ENCODE measurements at places on chromosomes 3 and 15.
A peak's percentile ranks its signal among the peaks of the same experiment; 100 is the strongest.

DNA sequence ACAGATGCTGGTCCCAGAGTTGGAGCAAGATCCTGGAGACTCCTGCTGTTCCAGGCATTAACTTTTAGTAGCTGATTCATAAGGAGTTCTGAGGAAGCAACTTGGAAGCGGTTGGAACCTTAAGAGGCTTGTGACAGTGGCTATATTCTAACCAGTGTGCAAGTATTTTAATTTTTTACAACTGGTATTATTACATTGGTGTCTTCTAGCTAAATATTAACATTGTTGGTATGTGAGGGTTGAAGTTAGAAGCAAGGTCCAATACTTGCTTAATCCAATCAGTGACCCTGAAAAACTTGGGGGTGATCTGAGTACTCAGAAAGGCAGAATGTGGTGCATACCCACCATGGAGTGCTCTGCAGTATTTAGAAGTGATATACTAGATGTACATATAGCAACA is 1.5 kb upstream of the OR4F15 start:
- DNase-seq = no peak

DNA sequence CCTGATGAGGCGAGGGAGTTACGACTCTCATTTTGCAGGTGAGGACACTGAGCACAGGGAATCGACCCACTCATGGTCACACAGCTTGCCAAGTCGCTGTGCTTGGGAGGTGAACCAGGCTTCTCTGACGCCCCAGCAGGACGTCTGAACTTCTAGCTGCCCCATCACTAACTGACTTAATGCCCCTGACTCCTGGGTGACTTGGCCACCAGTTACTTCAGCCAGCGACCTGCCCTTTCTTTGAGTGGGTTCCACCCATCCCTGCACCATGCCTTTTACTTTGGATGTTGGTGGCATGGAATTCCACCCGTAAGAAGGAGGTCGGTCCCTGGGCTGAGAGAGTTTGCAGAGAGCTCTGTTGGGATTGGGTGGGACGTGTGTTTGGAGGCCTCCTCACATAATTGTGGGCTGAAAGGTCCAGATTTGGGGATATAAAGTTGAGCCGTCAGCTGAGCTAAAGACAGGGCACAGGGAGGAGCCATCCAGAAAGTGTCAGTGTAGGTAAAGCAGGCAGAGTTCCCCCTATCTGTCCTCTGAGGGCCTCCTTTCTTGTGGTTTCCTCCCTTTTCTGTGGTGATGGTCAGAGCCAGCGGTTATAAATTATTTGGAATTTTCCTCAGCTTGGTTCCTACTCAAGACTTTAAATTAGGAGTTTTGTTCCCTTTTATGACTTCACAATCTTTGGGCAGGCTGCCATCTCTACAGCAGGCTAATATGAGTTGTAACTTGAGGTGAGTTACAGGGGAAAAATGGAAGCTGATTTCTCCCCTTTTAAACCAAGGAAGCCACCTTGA is 55.0 kb downstream of the FLNB start:
- DNase-seq = peak; percentile 87

DNA sequence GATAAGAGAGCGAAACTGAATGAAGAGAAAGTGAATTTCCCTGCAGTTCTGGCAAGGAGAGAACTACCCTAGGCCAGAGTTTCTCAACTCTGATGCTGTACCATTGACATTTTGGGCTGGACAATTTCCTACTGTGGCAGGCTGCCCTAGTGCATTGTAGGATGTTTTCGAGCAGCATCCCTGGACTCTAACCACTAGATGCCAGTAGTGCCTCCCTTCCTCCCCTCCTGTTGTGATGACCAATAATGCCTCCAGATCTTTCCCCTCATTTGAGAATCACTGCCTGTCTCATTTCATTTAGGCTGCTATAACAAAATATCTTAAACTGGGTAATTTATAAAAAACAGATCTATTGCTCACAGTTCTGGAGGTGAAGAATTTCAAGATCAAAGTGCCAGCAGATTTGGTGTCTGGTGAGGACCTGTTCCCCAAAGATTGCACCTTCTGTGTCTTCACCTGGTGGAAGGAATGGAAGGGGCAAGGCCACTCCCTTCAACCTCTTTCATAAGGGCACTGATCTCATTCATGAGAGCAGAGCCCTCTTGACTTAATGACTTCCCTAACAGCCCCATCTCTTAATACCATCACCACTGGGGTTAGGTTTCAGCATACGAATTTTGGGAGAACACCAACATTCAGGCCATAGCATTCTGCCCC is 188.9 kb upstream of the MEIS2 start:
- peak; percentile 6 for DNase-seq

DNA sequence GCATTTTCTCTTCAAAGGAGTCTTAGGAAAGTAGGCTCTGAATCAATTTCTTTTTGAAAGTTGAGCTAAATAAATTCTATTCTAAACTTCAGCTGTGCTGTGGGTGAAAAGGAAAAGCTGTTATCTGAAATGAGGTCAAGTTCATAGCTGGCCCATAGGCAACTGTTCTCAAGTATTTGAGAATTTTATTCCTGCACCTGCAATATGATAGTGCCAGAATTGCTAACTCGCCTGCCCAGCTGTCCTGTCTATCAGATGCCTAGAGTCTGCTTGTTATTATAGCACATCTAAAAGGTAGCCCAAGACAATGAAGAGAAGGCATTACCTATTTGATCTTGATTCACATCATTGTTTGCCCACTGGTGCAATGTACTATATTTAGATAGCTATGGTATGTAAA is 798.7 kb downstream of the DIPK2A start:
- no peak for DNase-seq

GRCh38 chr3:119234610-119235009 is 6.1 kb downstream of the B4GALT4 start:
- DNase-seq = no peak

DNA sequence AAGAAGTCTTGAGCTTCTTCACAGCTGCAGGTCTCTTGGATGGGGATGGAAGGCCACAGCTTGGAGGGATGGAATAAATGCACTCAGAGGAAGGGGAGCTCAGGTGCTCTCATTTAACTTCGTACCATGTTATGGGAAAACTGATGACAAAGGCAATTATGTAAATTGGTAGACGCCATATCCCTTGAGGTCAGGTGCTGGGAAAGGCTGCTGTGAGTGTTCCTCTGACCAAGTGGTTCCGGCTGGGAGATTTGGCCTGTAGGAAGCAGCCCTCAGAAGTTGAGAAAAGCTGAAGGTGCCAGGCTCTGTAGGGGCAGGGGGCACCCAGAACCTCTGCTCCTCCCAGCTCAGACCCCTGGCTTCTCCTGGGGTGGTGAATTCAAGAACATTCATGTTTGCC is 47.1 kb downstream of the FAH start:
- DNase-seq = no peak
